Stimulated activated CD8-positive, alpha-beta memory T cell treated with anti-CD3 and anti-CD28 coated beads, Interleukin-4, amount 100 ng/mL, for 1 hour (primary cell): ENCODE measurements at places on chromosomes 11 and 22.

GRCh38 chr11:111441443-111441842 lies 62.4 kb upstream of the POU2AF1 start:
- no peak for DNase-seq

- no peak for DNase-seq
Measured at GRCh38 chr22:19943082-19944026, 1.7 kb upstream of the TXNRD2 start.

DNA sequence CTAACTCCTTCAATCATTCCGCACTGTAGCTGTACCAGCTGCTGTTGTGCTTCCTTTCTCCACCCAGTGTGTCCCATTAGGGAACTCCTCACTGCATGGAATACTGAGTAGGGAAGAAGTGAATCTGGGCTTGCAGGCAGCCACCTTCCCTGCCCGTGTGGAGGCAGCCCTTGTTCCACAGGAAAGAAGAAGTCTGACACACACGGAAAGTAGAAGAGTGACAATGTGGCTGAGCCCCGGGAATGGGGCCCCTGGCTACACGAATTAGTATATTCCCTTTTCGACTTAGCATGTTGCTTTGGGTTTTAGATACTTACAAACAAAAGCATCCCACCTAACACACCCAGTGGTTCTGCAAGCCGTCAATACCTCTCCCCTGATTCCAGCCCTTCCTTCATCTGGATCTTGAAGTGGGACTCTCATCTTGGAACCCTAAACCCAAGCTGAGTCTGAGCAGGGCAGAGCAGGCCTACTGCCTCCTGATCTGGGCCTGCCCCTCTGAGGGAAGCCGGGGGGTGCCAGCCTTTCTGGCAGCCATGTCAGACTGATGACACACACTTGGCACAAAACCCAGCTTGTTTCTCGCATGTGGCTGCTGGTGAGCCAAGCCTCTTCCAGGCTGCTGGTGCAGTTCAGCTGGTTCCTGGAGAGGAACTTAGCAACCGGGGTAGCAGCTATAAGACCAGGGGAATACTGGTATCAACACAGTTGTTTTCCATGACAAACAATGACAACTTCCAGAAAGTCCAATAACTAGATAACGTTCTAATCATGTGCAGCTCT lies 71.6 kb downstream of the C11orf58 start:
- no peak for DNase-seq

GRCh38 chr22:26588729-26589366 lies 1.1 kb downstream of the TPST2 start:
- no peak for DNase-seq

DNA sequence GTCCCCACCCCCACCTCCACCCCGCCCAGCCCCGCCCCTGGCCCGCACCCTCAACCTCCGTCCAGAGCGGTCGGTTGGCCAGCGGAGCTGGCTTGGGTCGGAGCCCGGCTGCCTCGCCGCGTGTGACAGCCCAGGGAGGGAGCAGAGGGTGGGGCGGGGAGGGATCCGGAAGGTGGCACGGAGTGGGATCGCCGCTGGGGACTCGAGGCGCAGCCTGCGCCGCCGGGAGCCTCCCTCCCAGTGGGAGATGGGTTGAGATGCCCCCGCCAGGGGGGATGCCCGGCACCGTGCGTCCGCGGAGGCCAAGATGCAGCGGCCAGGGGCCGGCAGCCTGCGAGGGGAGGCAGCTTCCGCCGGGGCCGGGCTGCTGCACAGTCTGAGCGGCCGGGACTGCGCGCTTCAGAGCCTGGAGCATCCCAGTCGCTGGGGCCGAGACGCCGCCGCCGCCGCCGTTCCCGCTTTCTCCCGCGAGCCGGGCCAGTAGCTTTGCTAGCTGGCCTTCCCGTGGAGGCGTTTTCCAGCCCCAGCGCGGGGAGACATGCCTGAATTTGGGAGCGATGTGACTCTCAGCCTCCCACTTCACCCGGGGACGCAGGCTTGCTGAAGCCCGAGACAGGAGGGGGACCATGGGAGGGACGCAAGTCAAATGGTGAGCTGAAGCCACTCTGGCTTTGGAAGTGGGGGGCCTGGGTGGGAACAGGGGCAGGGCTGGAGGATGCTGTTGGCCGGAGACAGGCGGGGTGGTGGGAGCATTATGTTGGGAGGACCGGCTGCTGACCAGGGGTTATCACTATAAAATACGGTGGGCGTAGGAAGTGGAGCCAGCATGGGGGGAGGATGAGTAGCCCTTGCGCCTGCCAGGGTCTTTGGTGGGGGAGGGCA lies 40.2 kb downstream of the DIXDC1 start:
- no peak for DNase-seq

DNA sequence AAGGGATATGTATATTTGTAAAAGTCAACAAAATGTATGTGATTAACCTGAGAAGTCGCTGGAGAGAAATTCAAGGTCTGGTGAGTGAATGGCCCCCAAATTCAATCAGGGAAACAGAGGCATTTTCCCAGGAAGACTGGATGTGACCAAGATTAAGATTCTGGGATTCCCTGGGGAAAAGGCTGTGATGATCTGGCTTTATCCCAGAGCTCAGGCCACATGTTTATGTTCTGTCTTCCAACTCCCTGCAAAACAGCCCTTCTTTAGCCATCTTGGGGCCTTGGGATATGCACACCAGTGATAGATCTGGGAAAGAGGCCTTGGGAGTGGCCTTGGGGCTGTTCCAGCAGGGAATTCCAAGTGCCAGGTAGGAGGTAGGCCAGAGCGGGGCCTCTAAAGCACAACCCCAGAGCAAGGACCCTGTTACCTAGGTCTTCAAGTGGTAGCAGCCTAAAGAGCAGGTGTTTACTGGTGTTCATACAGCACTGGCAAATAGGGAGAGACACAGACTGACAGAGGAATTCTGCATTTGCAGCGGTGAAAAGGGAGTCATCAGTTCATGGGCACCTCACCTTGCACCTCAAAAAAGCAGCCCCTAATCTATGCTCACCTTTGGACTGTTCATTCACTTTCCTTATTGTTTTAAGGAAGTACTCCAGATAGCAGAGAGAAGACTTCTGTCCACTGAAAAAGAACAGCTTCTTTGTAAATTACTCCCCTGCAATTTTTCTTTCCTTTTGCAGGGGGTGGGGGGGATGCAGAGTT lies 312.4 kb downstream of the BUD13 start:
- no peak for DNase-seq

DNA sequence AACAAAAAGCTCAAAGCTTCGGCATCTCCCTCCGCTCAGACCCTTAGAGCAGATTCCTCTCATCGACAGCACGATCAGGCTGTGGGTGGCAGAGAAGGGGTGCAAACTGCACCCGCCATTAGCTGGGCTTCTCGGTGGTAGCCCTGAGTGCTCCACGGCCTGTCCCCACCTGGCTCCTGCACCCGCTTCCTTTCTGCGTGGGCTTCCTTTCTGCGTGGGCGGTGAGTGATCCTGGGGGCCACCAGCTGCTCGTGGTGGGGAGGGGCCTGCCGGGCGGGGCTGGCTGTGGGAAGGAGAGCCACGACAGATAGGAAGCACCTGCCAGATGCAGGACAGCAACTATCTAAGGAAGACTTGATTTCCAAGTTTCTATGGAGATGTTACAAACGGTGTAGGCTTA lies 55.0 kb downstream of the BRD1 start:
- no peak for DNase-seq

- no peak for DNase-seq
Measured at GRCh38 chr11:89487016-89487415, 4.2 kb downstream of the NOX4 start.

DNA sequence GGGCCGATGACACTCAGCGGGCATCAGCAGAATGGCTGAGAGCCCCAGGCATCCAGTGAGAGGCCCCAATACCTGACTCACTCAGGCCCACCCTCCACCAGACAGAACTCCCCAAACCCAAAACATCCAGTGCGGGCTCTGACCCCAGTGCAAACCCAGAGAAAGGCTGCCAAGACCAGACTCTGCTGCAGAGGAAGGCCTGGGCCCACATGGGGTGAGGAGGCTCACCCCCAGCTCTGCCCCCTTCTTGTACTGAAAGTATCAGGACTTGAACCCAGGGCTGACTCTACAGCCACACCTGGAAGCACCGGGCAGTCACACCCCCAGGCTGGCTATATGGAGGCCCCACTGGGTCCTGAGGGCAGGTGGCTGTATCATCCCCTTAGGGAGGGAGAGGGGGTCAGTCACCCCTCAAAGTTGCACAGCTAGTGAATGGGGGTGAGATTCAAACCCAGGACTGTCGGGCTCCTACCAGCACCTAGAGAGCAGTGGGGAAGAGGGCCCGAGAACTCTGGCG lies 49.3 kb downstream of the IGLL1 start:
- no peak for DNase-seq

DNA sequence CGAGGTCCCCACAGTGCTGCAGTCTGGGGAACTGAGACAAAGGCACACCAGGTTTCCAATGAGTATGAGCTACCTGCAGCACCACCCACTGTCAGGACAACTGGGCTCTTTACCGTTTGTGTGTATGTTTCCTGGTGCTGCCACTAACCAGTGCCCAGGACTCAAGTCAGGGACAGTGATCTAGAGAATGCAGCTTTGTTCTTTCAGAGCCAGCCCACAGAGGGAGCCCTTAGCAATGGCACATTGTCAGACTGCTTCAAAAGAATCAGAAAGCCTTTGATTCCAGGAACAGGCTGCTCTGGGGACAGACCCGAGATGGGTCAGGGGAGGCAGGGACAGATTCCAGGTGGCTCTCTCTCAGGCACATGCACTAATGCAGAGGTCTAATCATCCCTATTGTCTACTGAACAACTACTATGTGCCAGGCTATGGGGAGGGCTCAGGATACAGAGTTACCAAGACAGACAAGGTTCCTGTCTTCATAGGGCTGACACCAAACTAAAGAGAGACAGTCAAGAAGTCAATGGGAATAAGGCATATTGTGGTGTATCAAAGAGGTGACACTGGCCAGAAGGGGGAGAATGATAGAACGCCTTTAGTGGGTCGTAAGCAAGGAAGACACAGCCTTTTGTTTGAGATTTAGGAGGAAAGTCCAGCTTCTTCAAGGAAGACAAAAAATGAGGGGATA lies 103.7 kb downstream of the VPREB1 start:
- no peak for DNase-seq

- DNase-seq = no peak
Measured at GRCh38 chr22:17087498-17088131, 2.8 kb downstream of the IL17RA start.

- no peak for DNase-seq
Measured at GRCh38 chr22:32696089-32696488, 105.4 kb upstream of the TIMP3 start.

DNA sequence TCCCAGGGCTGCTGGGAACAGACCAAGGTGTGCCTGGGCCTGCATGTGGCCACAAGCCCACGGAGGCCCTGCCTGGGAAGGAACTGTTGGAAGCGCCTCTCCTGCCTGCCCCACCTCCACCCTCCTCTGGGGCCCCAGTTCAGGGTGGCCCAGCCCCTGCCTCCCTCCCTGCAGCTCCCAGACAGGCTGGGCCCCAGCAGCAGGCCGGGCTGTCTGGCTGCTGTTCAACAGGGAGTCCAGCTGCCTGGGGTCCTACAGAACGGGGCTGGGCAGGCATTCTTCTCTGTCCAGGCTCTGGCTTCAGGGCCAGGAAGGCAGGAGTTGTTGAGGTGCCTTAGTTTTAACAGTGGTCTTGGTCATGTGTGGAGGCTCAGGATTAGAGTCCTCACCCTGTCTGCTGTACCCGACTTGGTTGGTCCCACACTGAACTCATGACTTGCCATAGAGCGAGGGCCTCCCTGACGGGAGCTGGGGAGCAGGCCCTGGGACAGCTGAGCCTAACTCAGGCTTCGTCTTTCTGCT lies 11.8 kb downstream of the PRDM11 start:
- no peak for DNase-seq

GRCh38 chr11:832529-833113 lies at the start of gene CD151:
CD151 (plus strand) TSS chr11:832952; CDS start chr11:836070, 3,118 bp downstream.
- DNase-seq = no peak

GRCh38 chr11:6298605-6299004 lies 21.7 kb downstream of the CAVIN3 start:
- DNase-seq = no peak

DNA sequence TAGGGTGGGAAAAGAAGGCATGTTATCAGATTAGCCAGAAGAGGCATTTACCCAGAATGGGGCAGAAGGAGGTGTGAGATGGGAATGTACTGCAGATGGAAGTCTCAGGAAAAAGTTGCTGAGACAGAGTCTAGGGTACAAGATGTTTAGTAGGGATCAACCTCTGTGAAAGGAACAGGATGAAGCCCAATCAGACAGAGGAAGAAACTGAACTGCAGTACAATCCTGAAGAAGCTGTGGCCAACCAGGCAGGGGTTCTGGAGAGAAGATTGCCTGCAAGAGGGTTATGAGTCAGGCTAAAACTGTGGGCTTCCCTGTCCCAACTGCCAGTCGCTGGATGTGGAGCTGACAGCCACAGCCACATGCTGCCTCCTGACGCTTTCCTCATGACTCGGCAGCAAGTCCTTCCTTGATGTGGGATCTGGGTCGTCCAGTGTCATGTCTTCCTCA lies 64.0 kb downstream of the CWC15 start:
- no peak for DNase-seq

DNA sequence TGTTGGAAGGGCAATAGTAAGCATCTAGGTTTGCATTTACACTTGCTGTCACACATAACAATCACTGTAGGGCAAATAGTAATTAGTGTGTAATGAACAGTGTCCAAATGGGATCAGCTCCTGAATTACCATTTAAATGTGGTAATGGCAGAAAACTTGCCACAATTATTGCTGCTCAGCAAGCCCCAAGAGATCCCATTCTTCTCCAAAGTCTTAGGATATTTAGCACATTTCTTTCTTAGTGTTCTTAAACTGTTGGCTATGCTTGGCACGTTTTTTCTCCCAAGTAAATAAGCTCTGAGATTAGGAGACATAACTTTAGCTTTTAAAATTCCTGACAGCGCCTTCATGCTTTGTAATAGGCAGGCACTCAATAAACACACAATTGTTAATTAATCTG lies 1037.0 kb downstream of the DLG2 start:
- DNase-seq = no peak

DNA sequence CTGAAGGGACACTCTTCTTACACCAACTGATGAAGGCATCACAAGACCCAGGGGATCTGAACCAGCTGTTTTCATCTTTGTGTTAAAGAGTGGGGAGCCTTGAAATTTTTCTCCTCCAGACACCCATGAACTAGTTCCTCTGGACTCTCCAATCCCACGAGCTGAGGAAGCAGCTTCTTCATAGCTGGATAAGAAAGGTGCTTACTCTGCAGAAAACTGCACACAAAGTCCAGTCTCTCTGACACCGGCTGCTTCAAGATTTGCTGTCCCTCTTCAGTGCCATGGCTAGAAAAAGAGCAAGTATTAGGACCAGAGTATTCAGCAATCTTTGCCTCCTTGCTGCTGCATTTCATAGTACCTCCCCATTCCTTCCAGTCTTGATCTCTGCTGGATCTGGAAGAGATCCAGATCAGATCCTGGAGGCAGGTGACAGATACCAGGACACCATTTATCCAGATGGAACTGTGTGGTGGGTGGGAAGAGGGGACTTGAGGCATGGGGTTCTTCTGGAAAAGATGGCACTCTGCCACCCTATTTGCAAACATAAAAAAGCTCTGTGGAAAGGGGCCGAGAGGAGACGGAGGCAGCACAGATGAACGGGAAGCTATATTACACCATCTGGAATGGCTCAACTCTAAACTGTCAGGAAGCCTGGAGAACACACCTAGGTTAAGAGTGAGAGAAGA lies 25.5 kb downstream of the IL18BP start:
- no peak for DNase-seq

GRCh38 chr11:96082002-96082899 lies 158.3 kb upstream of the MTMR2 start:
- DNase-seq = no peak
